ENCODE measurements at places on chromosomes 12 and 14. TPM values are rescaled to one million over a fixed set of nuclear protein-coding genes. Genes with fewer than 3 reads are reported as not detected.

Gene ADGRD1
- 239 TPM for total RNA-seq

Gene INSM2
- not detected for total RNA-seq

Gene LTBP2
- total RNA-seq = 0.43 TPM

Gene CCDC196
- total RNA-seq = not detected

Gene TOMM20L
- total RNA-seq = not detected

Gene CLEC4D
- not detected for total RNA-seq

Gene CLEC7A
- total RNA-seq = not detected

Gene PTCSC3
- not detected for total RNA-seq

Gene MYO1H
- total RNA-seq = not detected

GRCh38 chr12:3753544-3754284, 805 bp upstream of the CRACR2A start:
- no peak for DNase-seq

DNA sequence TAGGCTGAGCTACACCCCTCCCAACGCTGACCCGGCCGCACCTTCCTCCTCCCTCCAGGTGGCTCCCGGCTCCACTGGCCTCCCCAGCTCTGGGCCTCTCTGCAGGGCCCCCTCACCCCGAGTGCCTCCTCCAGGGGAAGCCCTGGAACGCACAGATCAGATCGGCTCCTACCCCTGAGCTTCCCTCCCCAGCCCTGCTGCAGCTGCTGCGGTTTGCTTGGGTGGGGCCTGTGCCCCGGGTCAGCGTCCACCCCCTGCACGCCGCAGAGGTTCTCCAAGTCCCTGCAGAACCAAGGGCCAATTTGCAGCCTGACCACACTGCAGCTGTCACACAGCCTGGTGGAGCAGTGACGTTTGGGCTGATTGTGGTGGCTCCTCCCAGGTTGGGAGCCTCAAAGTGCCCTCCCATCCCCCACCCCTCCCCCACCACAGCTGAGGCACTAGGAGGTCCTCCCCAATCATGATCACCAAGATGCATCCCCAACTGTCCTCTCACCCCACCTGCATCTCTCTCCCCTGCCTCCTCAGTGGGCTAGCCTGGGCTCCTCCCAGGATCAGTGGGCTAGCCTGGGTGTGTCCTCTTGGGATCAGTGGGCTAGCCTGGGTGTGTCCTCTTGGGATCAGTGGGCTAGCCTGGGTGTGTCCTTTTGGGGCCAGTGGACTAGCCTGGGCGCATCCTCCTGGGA, 12.8 kb upstream of the FBRSL1 start:
- DNase-seq = no peak

DNA sequence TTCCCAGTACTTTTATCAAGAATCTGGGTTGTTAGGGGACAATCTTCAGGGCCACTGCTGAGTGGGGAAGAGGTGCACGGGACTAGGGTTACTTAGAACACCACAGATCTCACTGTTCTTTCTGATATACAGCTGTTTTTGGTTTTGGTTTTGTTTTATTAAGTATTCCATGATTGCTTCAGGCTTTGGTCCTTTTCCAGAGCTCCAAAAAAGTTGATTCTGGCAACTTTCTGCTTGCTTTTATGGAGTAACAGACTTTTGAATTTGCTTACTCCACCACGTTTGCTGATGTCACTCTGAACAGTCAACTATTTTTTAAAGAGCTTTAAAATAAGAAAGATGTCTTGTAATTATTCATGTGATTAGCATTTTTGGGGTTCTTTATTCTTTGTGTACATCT, 368.1 kb upstream of the FOXG1 start:
- DNase-seq = no peak

- DNase-seq = no peak
Observed at GRCh38 chr12:76799362-76799761, 35.4 kb downstream of the ZDHHC17 start.

DNA sequence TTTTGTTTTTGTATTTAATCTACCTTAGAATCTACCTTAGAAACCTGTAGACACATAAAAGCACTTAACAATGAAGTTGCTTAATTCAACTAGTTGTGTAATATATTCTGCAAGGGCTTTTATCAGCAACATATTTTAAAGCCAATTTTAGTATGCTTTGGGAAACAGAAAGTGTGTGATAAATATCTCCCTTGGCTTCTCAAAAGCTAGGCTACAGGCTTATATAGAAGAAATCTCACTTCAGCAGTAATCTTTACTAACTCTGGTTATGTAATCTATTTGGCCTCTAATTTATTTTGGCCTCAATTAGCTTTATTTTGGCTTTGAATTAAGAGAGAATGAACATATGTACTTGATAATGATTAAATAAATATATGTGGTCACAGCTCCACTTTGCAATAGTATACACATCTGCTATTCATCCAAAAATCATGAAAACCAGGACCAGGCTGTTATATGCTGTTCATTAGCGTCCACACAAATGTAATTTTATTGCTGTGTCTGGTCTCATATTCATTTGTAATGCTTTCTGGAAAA, 37.2 kb downstream of the LRP6 start:
- DNase-seq = no peak

GRCh38 chr12:53944907-53945847, 6.5 kb downstream of the HOXC13 start:
- DNase-seq = no peak

- peak; percentile 86 for DNase-seq
Observed at GRCh38 chr14:101961011-101961721, 3.2 kb upstream of the DYNC1H1 start.

DNA sequence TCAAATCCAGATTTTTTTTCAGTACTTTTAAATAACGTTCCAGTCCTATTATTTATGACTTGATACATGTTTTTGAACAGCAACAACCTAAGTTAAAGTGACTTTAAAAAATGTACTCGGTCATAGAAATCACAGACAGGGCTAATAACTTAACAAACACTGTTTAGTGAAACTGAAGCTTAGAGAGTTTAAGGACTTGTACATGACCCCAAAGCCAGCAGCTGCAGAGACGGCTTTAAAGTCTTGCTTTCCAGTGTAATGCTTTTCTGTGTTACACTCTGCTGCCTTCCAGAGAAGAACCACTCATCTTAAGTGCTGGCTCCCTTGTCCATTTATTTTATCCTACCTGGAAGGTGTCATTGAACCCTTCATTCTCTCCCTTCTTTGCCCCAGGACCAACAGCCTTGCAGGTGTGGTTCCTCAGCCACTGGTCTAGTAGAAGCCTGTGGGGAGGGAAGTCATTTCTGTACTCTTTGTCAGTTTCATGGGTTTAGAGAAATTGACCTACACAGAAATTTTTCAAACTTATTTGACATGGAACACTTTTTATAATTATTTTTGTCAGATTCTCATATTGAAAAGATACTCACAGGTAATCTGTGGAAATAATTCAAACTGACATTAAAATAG, 60.9 kb downstream of the NAV3 start:
- no peak for DNase-seq

GRCh38 chr14:93648440-93649168, 139.7 kb downstream of the PRIMA1 start:
- peak; percentile 11 for DNase-seq

- no peak for DNase-seq
Observed at GRCh38 chr14:105193916-105194782, 13.0 kb upstream of the NUDT14 start.

- peak; percentile 38 for DNase-seq
Observed at GRCh38 chr12:13101821-13102375, 1.6 kb downstream of the GSG1 start.

DNA sequence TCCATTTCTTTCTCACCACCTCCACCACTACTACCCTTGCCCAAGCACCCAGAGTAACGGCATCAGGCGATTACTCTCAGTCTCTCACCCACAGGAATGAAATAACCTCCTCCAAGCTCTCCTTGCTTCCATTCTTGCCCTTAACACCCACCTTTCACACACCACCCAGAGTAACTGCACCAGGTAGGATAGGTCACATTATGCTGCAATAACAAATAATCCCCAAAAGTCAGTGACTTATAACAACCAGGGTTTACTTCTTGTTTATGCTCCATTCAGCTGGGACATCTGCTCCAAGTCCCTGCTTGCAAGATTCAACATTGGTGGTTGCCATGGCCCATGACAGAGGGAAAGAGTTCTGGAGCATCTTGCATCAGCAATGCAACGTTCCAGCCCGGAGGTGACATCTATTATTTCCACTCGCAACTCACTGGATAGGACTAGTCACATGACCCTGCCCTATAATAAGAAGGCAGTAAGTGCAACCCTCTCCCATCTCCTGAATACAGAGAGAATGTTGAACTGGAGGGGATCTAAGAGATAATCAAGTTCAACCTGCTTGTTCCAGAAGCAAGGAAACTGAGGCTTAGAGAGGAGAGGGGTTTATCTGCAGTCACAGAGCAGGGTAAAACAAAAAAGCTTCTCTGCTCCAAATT, 41.5 kb upstream of the FICD start:
- DNase-seq = no peak

- DNase-seq = no peak
Observed at GRCh38 chr14:40053416-40053815, 621.2 kb upstream of the FBXO33 start.

GRCh38 chr12:20109676-20110075, 258.7 kb upstream of the PDE3A start:
- DNase-seq = no peak

DNA sequence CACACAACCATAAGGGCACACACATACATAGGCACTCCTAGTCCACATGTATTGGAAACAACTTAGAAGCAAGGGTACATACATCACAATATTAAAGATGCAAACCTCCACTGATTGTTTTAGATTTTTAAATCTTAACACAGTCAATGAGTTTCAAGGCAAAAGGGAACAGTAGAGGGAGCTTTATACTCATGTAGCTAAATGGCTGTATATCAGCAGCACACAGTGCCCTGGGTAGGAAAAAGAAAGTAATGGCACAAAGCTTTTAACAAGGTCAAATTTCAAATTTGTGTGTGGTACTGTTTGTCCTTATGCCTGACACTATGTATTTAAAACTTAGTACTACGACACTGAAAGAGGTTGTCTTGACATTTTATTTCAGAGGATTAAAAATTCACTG, 262.0 kb downstream of the MED13L start:
- peak; percentile 20 for DNase-seq

DNA sequence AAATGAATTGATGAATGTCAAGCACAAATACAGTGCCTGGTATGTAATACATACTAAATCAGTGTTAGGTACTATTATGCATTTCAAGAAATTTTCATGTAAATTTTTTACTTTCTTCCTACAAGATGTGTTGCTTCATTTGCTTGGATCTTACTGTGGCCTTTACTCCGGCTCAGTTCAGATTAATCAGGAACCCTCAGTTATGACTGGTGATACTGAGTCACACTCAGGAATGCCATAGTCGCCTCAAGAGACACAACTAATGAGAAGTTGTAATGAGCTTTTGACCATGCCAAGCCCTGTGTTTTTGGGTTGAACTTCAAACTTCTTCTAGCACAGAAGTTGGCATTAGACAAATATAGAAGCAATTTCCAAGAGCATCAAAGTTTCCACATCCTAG, 96.0 kb downstream of the TGFB3 start:
- no peak for DNase-seq

- no peak for DNase-seq
Observed at GRCh38 chr14:94654071-94654861, 42.1 kb downstream of the SERPINA3 start.

GRCh38 chr12:121805171-121806008, 1.6 kb downstream of the SETD1B start:
- DNase-seq = no peak

- no peak for DNase-seq
Observed at GRCh38 chr12:126704609-126705008, 1562.4 kb upstream of the TMEM132C start.

GRCh38 chr12:117744418-117744817, 224.4 kb downstream of the KSR2 start:
- no peak for DNase-seq

- no peak for DNase-seq
Observed at GRCh38 chr12:56375598-56376434, 13.2 kb upstream of the APOF start.
